ENCODE measurements at places on chromosomes 2 and 18. TPM values are rescaled to one million over a fixed set of nuclear protein-coding genes. Genes with fewer than 3 reads are reported as not detected.
A peak's percentile ranks its signal among the peaks of the same experiment; 100 is the strongest.

- H3K4me1 ChIP-seq, result no peaks in the 10 kb centered on the region
- no peaks in the 10 kb centered on the region for H3K36me3 ChIP-seq
- DNase-seq, result no peak
- no peak overlapping the region for H3K4me3 ChIP-seq
Observed at GRCh38 chr2:239151201-239152131, 249.4 kb downstream of the HDAC4 start.

DNA sequence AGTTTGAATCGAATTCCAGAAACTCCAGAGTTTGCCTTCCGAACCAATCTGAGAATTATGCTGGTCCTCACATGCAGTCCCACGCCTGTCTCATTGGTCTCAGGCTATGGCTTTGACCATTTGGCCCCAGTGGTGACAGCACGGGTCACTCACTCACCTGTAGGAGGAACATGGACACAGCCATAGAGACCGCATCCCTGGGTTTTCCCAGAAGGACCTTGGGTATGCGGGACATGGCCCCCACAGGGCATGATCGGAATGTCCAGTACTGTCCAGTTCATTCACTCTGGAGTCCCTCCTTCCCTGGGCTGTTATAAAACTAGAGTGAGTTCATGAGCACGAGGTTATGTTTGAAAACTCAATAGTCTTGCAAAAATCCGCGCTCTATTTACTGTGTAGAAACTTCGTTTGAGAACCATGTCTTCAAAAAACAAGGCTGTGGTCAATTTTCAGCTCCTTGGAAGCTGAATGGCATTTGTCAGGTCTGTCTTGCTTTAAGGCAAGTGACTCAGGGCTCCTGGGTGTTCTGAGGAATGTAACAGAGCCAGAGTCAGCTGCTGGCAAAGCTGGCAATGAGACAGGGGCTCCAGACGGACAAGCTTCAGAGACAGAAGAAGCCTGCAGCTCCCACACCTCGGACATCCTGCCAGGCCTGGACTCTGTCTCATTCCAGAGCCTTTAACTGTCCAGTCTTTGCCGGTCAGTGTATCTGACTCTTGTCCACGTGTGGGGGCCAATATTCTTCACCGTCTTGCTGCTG is 86.7 kb upstream of the TMEM18 start:
- H3K36me3 ChIP-seq, result no peaks in the 10 kb centered on the region
- no peak for DNase-seq
- no peak overlapping the region for H3K4me3 ChIP-seq
- H3K27ac ChIP-seq, result no peak overlapping the region
- no peaks in the 10 kb centered on the region for H3K4me1 ChIP-seq

DNA sequence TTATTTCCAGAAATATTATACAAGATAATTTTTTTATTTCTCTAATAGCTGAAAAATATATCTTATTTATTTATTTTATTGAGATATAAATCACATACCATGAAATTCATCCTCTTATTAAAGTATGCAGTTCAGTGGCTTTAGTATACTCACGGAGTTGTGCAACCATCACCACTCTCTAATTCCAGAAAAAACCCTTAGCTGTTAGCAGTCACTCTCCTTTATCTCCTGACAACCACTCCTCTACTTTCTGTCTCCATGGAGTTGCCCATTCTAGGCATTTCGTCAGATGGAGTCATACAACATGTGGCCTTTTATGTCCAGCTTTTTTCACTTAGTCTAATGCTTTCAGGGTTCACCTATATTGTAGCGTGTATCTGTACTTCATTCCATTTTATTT is 66.5 kb downstream of the TCF7L1 start:
- H3K4me1 ChIP-seq, result peaks cover 9% of the 10 kb centered on the region
- peaks cover 19% of the 10 kb centered on the region for H3K36me3 ChIP-seq
- no peak for DNase-seq
- H3K27ac ChIP-seq, result no peak overlapping the region
- H3K4me3 ChIP-seq, result no peak overlapping the region

- no peaks in the 10 kb centered on the region for H3K27me3 ChIP-seq
- no peak for DNase-seq
- peak overlapping the region; percentile 57 for H3K27ac ChIP-seq
- H3K36me3 ChIP-seq, result no peaks in the 10 kb centered on the region
Observed at GRCh38 chr2:108413711-108414095, 35.3 kb upstream of the GCC2 start.

DNA sequence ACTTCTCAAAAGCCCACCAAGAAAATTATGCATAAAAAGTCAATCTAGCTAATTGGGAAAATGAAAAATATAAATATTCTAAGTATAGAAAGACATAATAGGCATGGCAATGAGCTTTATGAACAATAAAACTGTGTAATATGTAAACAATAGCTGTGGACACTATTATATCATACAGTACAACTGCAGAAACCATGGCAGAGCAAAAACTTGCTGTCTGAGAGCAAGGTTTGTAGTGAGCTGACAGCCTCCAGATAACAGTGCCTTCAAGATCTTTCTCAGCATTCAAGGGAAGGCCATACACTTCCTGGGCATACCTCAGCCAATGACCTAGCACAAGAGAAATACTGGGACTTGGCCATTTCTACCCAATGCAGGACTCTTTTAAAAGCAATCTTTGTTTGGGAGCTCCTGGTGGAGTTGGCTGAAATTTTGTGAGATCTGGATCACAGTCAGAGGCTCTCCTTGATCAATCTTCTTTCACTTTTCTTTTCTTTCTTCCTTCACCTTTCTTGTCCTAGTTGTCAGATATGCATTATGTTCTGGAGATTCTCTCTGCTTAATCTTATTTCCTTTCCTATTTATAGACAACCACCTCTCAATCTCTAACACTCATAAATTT is 427.2 kb upstream of the UBE2E3 start:
- no peaks in the 10 kb centered on the region for H3K4me1 ChIP-seq
- H3K36me3 ChIP-seq, result no peaks in the 10 kb centered on the region
- H3K4me3 ChIP-seq, result no peak overlapping the region
- no peaks in the 10 kb centered on the region for H3K27me3 ChIP-seq
- no peak overlapping the region for H3K27ac ChIP-seq

DNA sequence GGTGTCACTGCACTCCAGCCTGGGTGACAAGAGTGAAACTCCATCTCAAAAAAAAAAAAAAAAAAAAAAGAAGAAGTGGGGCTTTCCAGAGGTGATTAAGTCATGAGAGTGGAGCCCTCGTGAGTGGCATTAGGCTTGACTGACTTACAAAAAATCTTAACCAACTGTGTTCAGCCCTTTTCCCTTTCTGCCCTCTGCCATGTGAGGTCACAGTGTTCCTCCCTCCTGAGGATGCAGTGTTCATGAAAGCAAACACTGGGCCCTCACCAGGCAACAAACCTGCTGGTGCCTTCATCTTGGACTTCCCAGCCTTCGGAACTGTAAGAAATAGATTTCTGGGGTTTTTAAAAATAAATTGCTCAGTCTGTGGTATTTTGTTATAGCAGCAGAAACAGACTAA is 37.0 kb upstream of the METTL21A start:
- no peak overlapping the region for H3K4me3 ChIP-seq
- no peak for DNase-seq
- no peaks in the 10 kb centered on the region for H3K27me3 ChIP-seq
- H3K36me3 ChIP-seq, result no peaks in the 10 kb centered on the region
- no peaks in the 10 kb centered on the region for H3K4me1 ChIP-seq
- H3K27ac ChIP-seq, result no peak overlapping the region

GRCh38 chr2:127636248-127637235 is 9.4 kb upstream of the GPR17 start:
- no peak overlapping the region for H3K4me3 ChIP-seq
- DNase-seq, result no peak
- no peak overlapping the region for H3K27ac ChIP-seq
- H3K4me1 ChIP-seq, result peaks cover 25% of the 10 kb centered on the region

DNA sequence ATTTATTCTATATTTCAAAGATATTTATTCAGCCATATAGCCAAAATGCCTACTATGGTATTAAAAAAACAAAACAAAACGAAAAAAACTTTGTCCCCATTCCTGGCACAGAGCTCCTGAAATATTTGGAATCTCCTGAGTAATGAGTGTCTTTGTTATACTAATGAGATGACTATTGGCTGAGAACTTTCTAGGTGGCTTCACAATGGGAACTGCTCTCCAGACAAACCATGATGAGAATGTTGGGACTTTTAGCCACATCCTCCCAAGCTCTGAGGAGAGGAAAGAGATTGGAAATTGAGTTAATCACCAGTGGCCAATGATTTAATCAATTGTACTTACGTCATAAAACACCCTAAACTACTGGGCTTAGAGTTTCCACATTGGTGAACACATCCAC is 631.8 kb upstream of the SETBP1 start:
- no peak for DNase-seq
- H3K27ac ChIP-seq, result no peak overlapping the region
- no peaks in the 10 kb centered on the region for H3K4me1 ChIP-seq
- no peak overlapping the region for H3K4me3 ChIP-seq

- H3K4me3 ChIP-seq, result no peak overlapping the region
- peaks cover 11% of the 10 kb centered on the region for H3K4me1 ChIP-seq
- H3K27ac ChIP-seq, result no peak overlapping the region
- DNase-seq, result no peak
- H3K36me3 ChIP-seq, result no peaks in the 10 kb centered on the region
Observed at GRCh38 chr2:190791976-190792575, 88.5 kb upstream of the GLS start.

- no peaks in the 10 kb centered on the region for H3K4me1 ChIP-seq
- H3K36me3 ChIP-seq, result peaks cover 91% of the 10 kb centered on the region
Observed at GRCh38 chr2:241235859-241236593, 47.5 kb downstream of the ANO7 start.

- no peak overlapping the region for H3K27ac ChIP-seq
- DNase-seq, result peak; percentile 43
- no peak overlapping the region for H3K4me3 ChIP-seq
- no peaks in the 10 kb centered on the region for H3K4me1 ChIP-seq
- no peaks in the 10 kb centered on the region for H3K36me3 ChIP-seq
Observed at GRCh38 chr18:46481048-46481846, 175.8 kb downstream of the LOXHD1 start.

- no peak overlapping the region for H3K4me3 ChIP-seq
- H3K27ac ChIP-seq, result no peak overlapping the region
- peaks cover 7% of the 10 kb centered on the region for H3K4me1 ChIP-seq
- peak; percentile 11 for DNase-seq
- H3K36me3 ChIP-seq, result no peaks in the 10 kb centered on the region
Observed at GRCh38 chr18:12741351-12741750, 38.5 kb downstream of the PSMG2 start.

DNA sequence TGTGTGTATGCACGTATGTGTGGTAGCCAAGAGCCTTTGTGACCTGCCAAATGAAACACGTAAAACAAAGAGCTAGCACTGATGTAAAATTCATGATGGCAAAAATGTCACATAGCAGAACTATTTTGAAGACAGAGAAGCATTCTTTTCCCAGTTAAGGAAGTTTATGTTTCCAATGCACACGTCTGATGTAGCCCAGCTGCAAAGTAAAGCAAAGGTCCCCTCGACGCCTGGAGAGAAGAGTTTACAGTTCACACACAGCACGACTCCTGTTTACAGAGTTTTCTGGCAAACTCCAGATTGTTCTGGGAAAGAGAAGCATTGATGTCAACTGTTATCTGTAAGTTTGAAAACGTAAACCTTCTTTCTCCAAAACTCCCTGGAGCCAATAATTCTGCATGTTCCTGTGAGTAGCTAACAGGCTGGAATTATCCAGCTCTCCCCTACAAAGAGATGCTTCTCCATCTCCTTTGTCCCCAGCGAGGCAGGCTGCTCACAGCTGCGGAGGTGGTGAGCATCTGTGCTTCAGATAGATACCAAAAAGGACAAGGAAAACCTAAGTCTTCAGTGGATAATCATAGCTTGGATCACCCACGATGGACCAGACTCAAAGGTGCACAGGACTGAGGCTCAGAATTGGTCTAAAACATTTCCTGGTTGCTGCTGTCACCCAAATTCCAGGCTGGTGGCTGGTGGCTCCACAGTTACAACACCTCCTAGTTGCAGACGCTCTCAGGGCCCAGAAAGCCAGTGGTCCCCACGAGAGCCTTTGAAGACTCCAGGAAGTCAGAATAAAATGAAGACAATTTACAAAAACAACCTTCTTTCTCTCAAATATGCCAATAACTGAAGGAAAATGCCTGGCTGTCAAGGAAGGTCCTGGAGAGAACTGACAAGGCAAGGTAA is 87.4 kb downstream of the COL6A3 start:
- H3K27ac ChIP-seq, result no peak overlapping the region
- DNase-seq, result no peak
- no peaks in the 10 kb centered on the region for H3K36me3 ChIP-seq
- H3K4me3 ChIP-seq, result no peak overlapping the region
- H3K4me1 ChIP-seq, result 0 out of 2 replicates have a peak, but pooled peaks cover 3% of the 10 kb centered on the region

- no peaks in the 10 kb centered on the region for H3K27me3 ChIP-seq
- no peak for DNase-seq
- H3K27ac ChIP-seq, result no peak overlapping the region
- peaks cover 33% of the 10 kb centered on the region for H3K4me1 ChIP-seq
- H3K36me3 ChIP-seq, result no peaks in the 10 kb centered on the region
- H3K4me3 ChIP-seq, result no peak overlapping the region
Observed at GRCh38 chr2:149651229-149651628, 63.7 kb upstream of the MMADHC start.

- H3K27ac ChIP-seq, result no peak overlapping the region
- no peak overlapping the region for H3K4me3 ChIP-seq
- H3K4me1 ChIP-seq, result peaks cover 72% of the 10 kb centered on the region
- peaks cover 80% of the 10 kb centered on the region for H3K36me3 ChIP-seq
- no peak for DNase-seq
- H3K27me3 ChIP-seq, result no peaks in the 10 kb centered on the region
Observed at GRCh38 chr2:37652199-37652640, 19.2 kb downstream of the CDC42EP3 start.

GRCh38 chr2:126658319-126658904 is 2.5 kb downstream of the GYPC start:
- no peaks in the 10 kb centered on the region for H3K36me3 ChIP-seq
- H3K27me3 ChIP-seq, result no peaks in the 10 kb centered on the region
- H3K27ac ChIP-seq, result no peak overlapping the region
- no peak for DNase-seq
- no peak overlapping the region for H3K4me3 ChIP-seq
- H3K4me1 ChIP-seq, result peaks cover 18% of the 10 kb centered on the region

DNA sequence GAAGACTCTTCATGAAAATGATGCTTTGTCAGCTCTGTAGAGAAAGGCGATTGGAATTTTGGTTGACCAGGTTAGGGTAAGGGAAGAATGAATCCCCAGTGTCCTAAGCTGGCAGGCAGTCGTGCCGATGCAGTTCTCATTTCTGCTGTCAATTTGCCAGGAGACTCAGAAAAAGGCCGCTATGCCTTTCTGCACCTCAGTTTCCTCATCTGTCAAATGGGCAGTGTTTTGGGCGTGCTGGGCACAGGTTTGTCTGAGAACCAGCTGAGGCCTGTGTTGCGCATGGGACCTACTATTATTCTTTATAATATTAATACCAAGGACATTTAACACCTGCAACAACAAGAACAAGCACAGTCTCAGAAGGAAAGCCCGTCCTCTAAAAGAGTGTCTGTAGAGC is 50.3 kb downstream of the HPCAL1 start:
- no peaks in the 10 kb centered on the region for H3K36me3 ChIP-seq
- no peaks in the 10 kb centered on the region for H3K27me3 ChIP-seq
- H3K4me1 ChIP-seq, result peaks cover 6% of the 10 kb centered on the region
- no peak overlapping the region for H3K4me3 ChIP-seq

- no peaks in the 10 kb centered on the region for H3K4me1 ChIP-seq
- H3K27me3 ChIP-seq, result peaks cover 13% of the 10 kb centered on the region
- H3K36me3 ChIP-seq, result no peaks in the 10 kb centered on the region
- no peak for DNase-seq
Observed at GRCh38 chr2:65604246-65604645, 171.8 kb upstream of the SPRED2 start.

The TOGARAM2 gene
- total RNA-seq, result 0.73 TPM

The CYP27A1 gene
- total RNA-seq, result 3.6 TPM

The SERPINB11 gene
- not detected for total RNA-seq

The WDR7 gene
- total RNA-seq, result 9.8 TPM

The SP100 gene
- total RNA-seq, result 5.5 TPM

The ACMSD gene
- not detected for total RNA-seq

The G6PC2 gene
- not detected for total RNA-seq

The MALL gene
- total RNA-seq, result not detected

The ACTR3 gene
- 165 TPM for total RNA-seq

The STEAP3 gene
- total RNA-seq, result 2.2 TPM

The DYSF gene
- total RNA-seq, result 15.2 TPM

All from SJCRH30 (cell line).